ENCODE measurements at places on chromosomes 5 and 9. TPM values are rescaled to one million over a fixed set of nuclear protein-coding genes. Genes with fewer than 3 reads are reported as not detected.
A peak's percentile ranks its signal among the peaks of the same experiment; 100 is the strongest.

GRCh38 chr5:119037496-119038215 lies 33.2 kb upstream of the DMXL1 start:
- H3K4me3 ChIP-seq: no peak overlapping the region
- no peak for DNase-seq
- no peaks in the 10 kb centered on the region for H3K27me3 ChIP-seq
- H3K27ac ChIP-seq: no peak overlapping the region

DNA sequence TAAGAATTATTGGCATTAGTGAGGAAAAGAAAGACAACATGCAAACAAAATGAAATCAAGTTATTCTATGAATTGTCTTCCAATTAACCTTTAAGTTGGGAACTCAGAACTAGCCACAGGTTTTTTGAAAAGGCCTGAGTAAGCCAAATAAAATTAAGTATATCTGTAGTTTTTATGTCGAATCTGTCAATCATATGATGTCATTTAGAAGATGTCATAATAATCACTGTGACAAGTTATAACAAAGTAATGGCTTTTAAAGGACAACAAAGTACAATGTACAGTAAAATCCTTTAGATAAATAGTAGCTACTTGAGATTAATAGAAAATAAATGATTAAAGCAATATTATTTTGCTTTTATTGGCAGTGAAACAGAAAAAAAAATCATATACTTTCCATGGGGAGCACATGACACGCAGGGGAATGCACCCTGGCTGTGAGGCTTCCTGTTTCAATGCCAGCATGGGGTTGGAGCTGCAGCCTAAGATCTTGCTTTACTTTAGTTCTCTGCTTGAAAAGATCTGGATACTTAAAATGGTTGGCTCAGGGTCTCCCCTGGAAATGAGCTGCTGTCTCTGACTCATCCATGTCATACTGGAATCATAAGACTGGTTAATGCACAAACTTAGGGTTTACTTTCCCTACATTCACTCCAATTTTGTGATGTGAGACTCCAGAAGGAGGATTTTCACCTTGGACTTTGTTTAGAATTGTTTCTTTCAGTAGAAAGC lies 284.3 kb downstream of the TAF11L14 start:
- H3K36me3 ChIP-seq: no peaks in the 10 kb centered on the region
- H3K4me1 ChIP-seq: no peaks in the 10 kb centered on the region
- H3K27me3 ChIP-seq: no peaks in the 10 kb centered on the region
- no peak for DNase-seq
- H3K27ac ChIP-seq: no peak overlapping the region

DNA sequence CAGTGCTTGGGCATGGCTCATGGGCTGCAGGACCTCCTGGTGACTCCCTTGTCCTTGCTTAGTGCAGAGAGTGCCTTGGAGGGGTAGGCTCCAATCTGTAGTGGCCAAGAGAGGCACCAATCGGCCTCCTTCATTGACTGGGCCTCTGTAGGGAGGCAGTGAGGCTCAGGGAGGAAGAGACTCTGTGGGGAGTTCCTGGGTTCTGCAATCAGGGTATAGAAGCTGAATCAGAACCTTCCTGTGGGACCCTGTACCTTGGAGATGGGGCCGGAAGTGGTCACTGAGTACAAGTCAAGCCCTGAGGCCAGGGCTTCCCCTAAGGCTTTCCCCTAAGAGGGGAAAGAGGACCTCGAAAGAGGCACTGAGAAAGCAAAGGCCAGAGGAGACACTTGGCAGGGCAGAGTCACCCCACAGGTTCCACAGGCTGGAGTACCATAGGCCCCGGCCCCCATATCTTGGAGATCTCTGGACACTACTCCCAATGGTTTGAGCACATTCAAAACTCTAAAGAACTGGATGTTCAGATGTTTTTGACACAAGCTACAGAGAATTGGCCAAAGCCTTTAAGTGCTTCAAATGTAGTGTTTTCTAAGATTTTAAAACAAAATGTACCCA lies 190.5 kb downstream of the HSPA4 start:
- no peaks in the 10 kb centered on the region for H3K36me3 ChIP-seq
- peaks cover 14% of the 10 kb centered on the region for H3K4me1 ChIP-seq
- no peak for DNase-seq
- H3K27me3 ChIP-seq: no peaks in the 10 kb centered on the region
- no peak overlapping the region for H3K4me3 ChIP-seq

DNA sequence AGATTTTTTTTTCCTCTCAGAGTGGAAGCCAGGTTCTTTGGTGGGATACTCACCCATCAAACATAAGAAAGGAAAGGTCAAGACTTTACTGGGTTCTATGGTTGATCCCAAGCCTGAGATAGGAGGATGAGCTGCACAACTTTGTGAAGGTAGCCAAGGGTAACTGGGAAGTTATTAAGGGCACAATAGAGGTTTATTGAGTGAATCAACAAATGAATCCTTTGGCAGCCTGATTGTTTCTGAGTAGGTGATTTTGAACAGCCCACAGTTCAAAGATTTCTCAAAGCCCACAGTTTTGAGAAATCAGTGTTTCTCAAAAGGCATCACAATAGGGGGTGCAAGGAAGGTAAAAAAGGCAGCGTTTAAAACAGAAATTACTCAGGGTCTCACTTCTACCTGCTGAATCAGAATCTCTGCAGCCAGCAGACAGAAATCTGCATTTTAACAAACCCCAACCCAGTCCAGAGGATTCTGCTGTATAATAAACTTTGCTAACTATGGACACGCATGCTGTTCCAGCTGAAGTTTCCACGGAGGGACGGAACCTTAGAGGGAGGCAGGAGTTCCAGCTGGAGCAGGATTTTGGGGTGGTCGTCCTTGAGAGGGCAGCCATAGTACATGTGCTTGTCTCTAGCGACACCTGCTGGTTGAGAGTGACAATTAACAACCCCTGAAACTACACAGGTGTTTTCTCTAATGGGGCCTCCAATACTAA lies 32.7 kb upstream of the FSD1L start:
- peaks cover 20% of the 10 kb centered on the region for H3K4me1 ChIP-seq
- peak; percentile 75 for DNase-seq
- H3K27me3 ChIP-seq: no peaks in the 10 kb centered on the region
- H3K36me3 ChIP-seq: no peaks in the 10 kb centered on the region

The NEURL1B gene
- 6.1 TPM for total RNA-seq
